ENCODE measurements at places on chromosomes 16 and 17. TPM values are rescaled to one million over a fixed set of nuclear protein-coding genes. Genes with fewer than 3 reads are reported as not detected.

Gene CACNG3
- not detected for total RNA-seq

Gene GRIN2A
- total RNA-seq: 0.20 TPM

Gene SPATA22
- not detected for total RNA-seq

Gene NPIPA5
- not detected for total RNA-seq

Gene SLC35G3
- total RNA-seq: not detected

Gene SPNS1
- total RNA-seq: 29.9 TPM

Gene TBC1D3B
- not detected for total RNA-seq

Gene CNGB1
- total RNA-seq: 1.00 TPM

- peaks cover 42% of the 10 kb centered on the region for H3K4me1 ChIP-seq
- peak overlapping the region; percentile 90 for H3K27ac ChIP-seq
- no peaks in the 10 kb centered on the region for H3K36me3 ChIP-seq
- H3K4me3 ChIP-seq: peak overlapping the region; percentile 96
- H3K27me3 ChIP-seq: no peaks in the 10 kb centered on the region
Measured at GRCh38 chr17:38353086-38353604, 1.5 kb downstream of the SOCS7 start.

DNA sequence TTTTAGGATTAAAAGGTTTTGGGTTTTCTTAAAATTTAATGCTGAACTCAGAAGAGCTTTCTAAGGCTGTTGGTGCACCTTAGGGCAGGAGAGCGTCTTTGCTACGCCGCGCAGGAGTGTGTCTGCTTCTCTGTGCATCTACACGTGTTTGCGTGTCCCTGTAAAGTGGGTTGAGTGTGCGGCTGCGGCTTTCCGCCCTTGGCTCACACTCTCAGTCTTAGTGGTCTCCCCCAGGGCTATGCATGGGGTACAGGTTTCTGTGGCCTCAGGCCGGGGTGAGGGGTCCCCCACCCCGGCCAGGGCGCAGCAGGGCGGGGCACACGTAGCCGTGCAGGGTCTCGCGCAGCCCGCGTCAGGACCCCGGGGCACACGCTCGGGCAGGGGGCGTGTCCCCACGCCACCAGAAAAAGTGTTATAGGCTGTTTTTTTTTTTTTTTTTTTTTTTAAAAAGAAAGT, 727 bp upstream of the TENT4B start:
- no peaks in the 10 kb centered on the region for H3K27me3 ChIP-seq
- peak overlapping the region; percentile 97 for H3K27ac ChIP-seq
- peaks cover 15% of the 10 kb centered on the region for H3K4me1 ChIP-seq
- no peaks in the 10 kb centered on the region for H3K36me3 ChIP-seq
- peak overlapping the region; percentile 88 for H3K4me3 ChIP-seq

- H3K27ac ChIP-seq: no peak overlapping the region
- no peak overlapping the region for H3K4me3 ChIP-seq
- H3K27me3 ChIP-seq: no peaks in the 10 kb centered on the region
- no peaks in the 10 kb centered on the region for H3K36me3 ChIP-seq
- DNase-seq: no peak
- peaks cover 48% of the 10 kb centered on the region for H3K4me1 ChIP-seq
Measured at GRCh38 chr17:81408049-81408448, 12.8 kb downstream of the BAHCC1 start.

DNA sequence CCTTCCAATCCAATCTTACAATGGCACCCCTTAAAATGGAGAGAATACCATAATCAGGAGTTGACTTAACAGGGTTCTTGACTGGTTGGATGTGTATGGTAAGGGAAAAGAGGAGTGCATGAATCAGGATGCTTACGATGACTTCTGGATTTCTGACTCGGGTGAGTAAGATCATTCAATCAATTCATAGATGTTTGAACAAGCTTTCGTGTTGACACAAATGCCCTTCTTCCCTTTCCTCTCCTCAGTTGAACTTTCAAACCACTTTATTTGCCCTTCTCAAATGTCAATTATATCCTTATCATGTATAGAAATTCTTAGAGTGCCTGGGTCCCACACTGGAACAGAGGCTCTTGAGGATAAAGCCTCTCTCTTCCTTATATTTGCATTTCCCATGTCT, 25.9 kb downstream of the ABCC12 start:
- no peak for DNase-seq
- no peaks in the 10 kb centered on the region for H3K27me3 ChIP-seq
- no peaks in the 10 kb centered on the region for H3K4me1 ChIP-seq
- no peak overlapping the region for H3K27ac ChIP-seq
- H3K4me3 ChIP-seq: no peak overlapping the region

GRCh38 chr16:65624229-65624628, 502.4 kb upstream of the CDH11 start:
- H3K4me1 ChIP-seq: no peaks in the 10 kb centered on the region
- H3K4me3 ChIP-seq: no peak overlapping the region
- H3K27me3 ChIP-seq: no peaks in the 10 kb centered on the region
- DNase-seq: no peak
- no peaks in the 10 kb centered on the region for H3K36me3 ChIP-seq

DNA sequence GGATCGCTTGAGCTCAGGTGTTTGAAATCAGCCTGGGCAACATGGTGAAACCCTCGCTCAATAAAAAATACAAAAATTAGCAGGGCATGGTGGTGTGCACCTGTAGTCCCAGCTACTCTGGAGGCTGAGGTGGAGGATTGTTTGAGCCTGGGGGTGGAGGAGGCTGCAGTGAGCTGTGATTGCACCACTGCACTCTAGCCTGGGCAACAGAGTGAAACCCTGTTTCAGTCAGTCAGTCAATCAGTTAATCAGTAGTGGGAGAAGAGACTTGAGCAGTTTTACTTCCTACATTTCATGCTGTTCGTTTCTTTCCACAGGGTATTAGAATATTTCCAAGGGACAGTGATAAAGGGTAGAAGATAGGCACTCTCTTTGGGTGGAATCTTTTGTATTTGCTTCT, 8.8 kb downstream of the MAP3K3 start:
- H3K27ac ChIP-seq: no peak overlapping the region
- H3K4me1 ChIP-seq: peaks cover 24% of the 10 kb centered on the region
- no peaks in the 10 kb centered on the region for H3K27me3 ChIP-seq
- no peak for DNase-seq

DNA sequence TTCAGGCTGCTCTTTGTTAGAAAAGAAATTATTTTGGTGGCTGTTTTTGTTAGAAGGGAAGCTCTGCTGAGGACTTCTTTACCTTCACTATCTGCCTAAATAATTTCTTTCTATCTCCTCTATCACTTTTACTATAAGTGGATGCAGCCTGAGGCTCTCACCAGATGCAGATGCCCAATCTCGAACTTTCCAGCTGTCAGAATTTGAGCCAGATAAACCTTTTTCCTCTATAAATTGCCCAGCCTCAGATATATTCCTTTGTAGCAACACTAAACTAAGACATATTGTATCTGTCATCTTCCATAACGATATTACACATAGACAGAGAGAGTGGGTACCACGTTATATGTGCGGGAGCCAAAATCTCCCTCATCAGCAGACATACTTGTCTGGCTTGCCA, 15.7 kb upstream of the CDH8 start:
- no peaks in the 10 kb centered on the region for H3K4me1 ChIP-seq
- H3K27me3 ChIP-seq: no peaks in the 10 kb centered on the region

- H3K36me3 ChIP-seq: no peaks in the 10 kb centered on the region
- DNase-seq: peak; percentile 49
- no peak overlapping the region for H3K4me3 ChIP-seq
Measured at GRCh38 chr16:88746506-88746905, 38.5 kb downstream of the PIEZO1 start.

DNA sequence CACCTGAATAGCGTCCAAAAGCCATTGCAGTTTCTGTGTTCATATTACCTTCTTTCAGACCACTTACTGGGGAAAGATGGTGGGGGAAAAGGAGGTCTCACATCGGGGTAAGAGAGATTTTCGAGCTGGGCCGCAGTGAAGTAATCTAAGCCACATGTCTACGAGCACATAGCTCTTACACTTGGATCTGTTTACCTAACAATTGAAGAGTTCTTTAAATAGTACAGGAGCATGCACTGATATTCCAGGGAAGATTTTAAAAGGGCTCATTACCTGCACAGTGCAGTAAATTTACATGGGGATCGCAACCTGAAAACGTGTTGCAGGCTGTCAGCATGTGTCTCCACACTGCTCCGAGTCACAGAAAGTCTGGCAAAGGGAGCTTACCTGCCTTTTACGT, 12.6 kb downstream of the MAF start:
- peaks cover 10% of the 10 kb centered on the region for H3K4me1 ChIP-seq
- H3K36me3 ChIP-seq: no peaks in the 10 kb centered on the region
- no peak overlapping the region for H3K4me3 ChIP-seq
- no peak overlapping the region for H3K27ac ChIP-seq

DNA sequence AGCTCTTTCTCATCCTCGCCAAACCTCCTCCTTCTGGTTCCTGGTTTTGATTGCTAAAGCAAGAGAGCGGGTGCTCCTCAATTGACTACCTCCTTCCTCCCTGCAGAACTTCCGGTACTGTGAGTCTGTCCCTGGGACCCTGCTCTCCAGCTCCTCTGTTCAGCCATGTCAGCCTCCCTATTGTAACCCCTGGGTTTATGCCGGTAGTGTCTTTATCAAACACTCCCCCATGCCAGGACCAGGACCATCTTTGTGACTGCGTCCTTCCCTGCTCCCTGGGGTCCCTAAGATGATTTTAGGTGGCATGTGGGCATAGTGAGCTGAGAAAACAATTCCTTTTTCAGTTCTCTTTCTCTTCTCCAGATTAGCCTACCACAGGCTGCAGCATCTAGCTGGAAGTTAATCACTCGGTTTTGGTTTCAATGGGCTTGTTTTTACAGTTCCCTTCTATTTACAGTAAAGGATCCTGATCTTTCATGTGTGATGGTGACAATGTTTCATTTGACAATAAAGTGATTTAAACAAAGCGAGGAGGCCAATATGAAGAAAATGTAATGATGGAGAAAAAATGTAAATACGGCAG, 27.7 kb upstream of the IL21R start:
- DNase-seq: no peak
- H3K27ac ChIP-seq: no peak overlapping the region
- no peak overlapping the region for H3K4me3 ChIP-seq
- no peaks in the 10 kb centered on the region for H3K4me1 ChIP-seq
- H3K36me3 ChIP-seq: no peaks in the 10 kb centered on the region

DNA sequence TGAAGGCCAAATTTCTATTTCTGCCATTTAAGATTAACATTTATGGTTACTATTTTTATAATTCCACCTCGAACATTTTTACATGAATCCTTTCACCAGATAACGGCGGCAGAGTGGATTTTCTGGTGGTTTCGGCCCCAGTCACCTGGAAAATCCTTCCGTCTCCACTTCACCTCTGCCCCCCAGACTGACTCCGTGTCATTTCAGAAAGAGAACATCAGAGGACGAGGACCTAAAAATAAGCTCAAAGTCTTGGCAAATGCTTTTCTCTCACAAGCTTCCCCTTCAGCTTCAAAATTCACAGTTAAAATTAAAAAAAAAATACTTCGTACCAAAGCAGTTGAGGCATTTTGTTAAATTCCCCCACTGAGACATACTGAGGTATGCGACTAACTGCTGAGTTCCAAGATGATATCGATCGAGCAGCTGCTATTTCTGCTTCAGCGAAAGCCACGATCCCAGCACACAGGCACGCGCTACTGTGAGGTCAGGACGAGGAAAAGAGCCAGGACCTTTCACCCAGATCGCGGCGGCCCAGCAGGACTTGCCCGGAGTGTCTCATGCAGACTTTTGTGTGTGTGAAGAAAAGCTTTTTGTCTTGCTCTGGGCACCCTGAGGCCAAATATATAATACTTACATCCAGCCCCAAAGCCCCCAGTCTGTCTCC, 36.8 kb downstream of the ASPA start:
- H3K4me1 ChIP-seq: peaks cover 5% of the 10 kb centered on the region
- no peaks in the 10 kb centered on the region for H3K36me3 ChIP-seq
- H3K27me3 ChIP-seq: no peaks in the 10 kb centered on the region
- peak overlapping the region; percentile 63 for H3K27ac ChIP-seq

DNA sequence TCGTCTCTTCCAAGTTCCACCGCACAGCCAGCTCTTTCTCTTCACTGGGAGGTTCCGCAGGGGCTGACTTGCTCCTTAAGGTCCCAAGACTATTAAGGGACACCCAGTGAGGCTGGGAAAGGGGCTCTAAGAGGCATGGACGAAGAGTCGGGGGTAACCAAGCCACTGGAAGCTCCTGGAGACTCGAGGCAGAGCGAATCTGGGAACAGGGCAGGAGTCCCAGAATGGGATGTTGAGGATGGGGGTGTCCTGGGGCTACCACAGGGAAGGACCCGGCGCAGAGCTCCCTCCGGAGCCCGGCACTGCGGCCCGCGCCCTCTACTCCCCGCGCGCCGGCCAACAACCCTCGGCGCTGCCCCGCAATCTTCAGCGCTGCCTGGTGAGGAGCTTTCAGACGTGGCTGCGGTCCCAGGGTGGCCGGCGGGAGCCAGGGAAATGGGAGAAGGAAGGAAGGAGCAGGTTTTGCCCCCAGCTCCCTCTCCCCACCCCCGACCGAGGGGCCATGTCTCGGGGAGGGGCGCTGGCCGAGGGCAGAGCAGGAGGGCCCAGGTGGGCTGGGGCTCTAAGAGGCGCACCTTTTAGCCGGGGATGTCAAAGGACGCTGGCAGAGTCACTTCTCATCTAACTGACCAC, 581 bp downstream of the CHST5 start:
- peak overlapping the region; percentile 57 for H3K27ac ChIP-seq
- no peaks in the 10 kb centered on the region for H3K4me1 ChIP-seq
- H3K4me3 ChIP-seq: peak overlapping the region; percentile 45
- H3K27me3 ChIP-seq: no peaks in the 10 kb centered on the region
- no peaks in the 10 kb centered on the region for H3K36me3 ChIP-seq

GRCh38 chr16:8858994-8859912, 9.6 kb downstream of the CARHSP1 start:
- no peak for DNase-seq
- no peaks in the 10 kb centered on the region for H3K36me3 ChIP-seq
- peaks cover 18% of the 10 kb centered on the region for H3K4me1 ChIP-seq

Measured in transverse colon (tissue), 4 donors.